ENCODE measurements at places on chromosomes 1 and 21. TPM values are rescaled to one million over a fixed set of nuclear protein-coding genes. Genes with fewer than 3 reads are reported as not detected.

DNA sequence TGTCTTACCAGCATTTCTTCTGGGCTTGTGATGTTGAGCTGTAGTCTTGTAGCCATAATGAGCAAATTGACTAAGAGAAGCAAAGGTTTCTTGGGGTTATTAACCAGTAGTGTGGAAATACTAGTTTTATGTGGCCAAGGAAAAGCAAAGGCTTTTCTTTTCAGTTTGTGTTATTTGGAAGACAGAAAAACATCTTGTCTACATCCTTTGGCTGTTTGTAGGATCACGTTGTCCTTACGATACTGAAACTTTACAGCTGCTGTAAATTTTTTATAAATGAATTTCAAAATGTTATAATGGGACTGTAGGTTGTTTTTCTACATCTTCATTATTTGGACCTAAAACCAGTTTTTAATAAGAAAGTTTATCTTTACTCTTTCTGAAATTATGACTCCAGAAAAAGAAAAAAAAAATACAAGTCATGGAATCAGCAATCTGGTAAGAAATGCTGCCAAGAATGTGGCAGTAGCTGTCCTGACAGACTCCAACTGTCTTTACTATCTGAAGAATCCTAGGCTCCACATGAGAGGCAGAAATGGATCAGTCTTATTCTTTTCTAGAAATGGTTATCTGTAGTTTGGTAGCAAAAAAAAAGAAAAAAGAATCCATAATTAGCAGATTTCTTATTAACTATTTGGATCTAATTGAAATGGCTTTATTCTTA lies 41.6 kb upstream of the QSOX1 start:
- H3K4me1 ChIP-seq = no peaks in the 10 kb centered on the region
- no peak overlapping the region for H3K4me3 ChIP-seq
- no peak overlapping the region for H3K27ac ChIP-seq
- H3K27me3 ChIP-seq = peaks cover 2% of the 10 kb centered on the region
- H3K36me3 ChIP-seq = no peaks in the 10 kb centered on the region
- DNase-seq = no peak

- H3K27me3 ChIP-seq = no peaks in the 10 kb centered on the region
- no peak overlapping the region for H3K27ac ChIP-seq
- H3K4me3 ChIP-seq = no peak overlapping the region
- H3K36me3 ChIP-seq = peaks cover 32% of the 10 kb centered on the region
Measured at GRCh38 chr1:205074513-205074912, 9.7 kb downstream of the TMEM81 start.

DNA sequence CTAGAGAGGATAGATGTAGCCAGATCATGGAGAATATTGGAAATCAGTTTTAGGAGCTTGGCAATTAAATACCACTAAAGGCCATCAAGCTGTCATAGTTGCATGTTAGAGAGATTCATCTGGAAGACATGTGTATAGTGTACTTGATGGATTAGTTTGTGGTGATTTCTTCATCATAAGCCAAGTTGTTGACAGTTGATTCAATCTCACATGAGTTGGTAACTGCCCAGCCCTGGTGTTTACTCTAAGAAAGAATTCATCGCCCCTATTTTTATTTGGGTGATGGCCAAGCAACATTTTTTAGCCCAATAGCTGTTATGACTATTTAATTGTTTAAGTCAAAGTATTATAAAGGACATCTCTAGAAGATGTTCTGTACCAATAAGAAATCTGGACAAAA lies 737.6 kb downstream of the PLA2G4A start:
- H3K4me1 ChIP-seq = no peaks in the 10 kb centered on the region
- H3K27me3 ChIP-seq = no peaks in the 10 kb centered on the region
- DNase-seq = no peak
- H3K36me3 ChIP-seq = no peaks in the 10 kb centered on the region

The FCGR3A gene
- total RNA-seq = 31.2 TPM

The FMO4 gene
- total RNA-seq = 2.4 TPM

GRCh38 chr1:9890224-9890731 lies 19.8 kb downstream of the CTNNBIP1 start:
- no peaks in the 10 kb centered on the region for H3K36me3 ChIP-seq
- H3K27ac ChIP-seq = no peak overlapping the region
- DNase-seq = no peak

- no peak for DNase-seq
- no peaks in the 10 kb centered on the region for H3K4me1 ChIP-seq
- peaks cover 11% of the 10 kb centered on the region for H3K27me3 ChIP-seq
- H3K36me3 ChIP-seq = no peaks in the 10 kb centered on the region
- H3K4me3 ChIP-seq = no peak overlapping the region
Measured at GRCh38 chr1:33624261-33624990, 152.0 kb downstream of the ZSCAN20 start.

- H3K27ac ChIP-seq = no peak overlapping the region
- H3K4me3 ChIP-seq = no peak overlapping the region
- DNase-seq = no peak
- no peaks in the 10 kb centered on the region for H3K36me3 ChIP-seq
- no peaks in the 10 kb centered on the region for H3K4me1 ChIP-seq
Measured at GRCh38 chr1:48793863-48794262, 17.2 kb upstream of the BEND5 start.

The BCL2L15 gene
- 0.39 TPM for total RNA-seq

DNA sequence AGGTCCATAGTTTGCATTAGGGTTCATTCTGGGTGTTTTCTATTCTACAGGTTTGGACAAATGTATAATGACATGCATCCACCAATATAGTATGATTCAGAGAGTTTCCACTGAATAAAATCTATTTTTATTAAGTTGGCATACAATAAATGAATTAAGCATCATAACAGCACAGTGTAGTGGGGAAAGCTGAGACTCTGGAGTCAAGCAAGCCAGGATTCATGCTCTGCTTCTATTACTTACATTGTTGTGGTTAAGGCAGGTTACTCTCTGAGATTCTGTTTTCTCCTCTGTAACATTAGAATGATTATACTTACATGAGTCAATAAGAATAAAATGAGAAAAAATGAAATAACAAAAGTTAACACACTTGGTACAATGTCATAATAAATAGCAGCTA lies 131.3 kb downstream of the SLC30A10 start:
- H3K4me3 ChIP-seq = no peak overlapping the region
- no peak for DNase-seq
- H3K27me3 ChIP-seq = no peaks in the 10 kb centered on the region

The FCMR gene
- 2.2 TPM for total RNA-seq

The BEND5 gene
- 4.7 TPM for total RNA-seq

DNA sequence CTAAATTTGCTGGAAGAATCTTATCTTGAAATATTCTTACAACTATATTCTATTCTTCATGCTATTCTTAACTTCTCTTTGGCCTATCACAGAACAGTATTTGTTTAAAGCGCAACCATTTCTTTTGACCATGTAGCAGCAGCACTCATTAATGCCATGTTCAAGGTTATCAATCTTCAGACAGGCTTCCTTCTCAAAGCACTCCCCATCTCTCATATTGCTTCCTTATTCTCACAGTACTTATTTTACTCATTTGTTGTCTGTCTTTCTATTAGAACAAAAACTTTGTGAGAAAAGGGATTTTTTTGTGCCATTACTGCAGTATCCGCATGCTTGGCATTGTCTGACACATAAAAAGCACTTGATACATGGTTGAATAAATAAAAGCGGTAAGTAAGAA lies 89.7 kb downstream of the ATP1B1 start:
- H3K27ac ChIP-seq = no peak overlapping the region
- no peaks in the 10 kb centered on the region for H3K27me3 ChIP-seq
- no peaks in the 10 kb centered on the region for H3K4me1 ChIP-seq
- no peak overlapping the region for H3K4me3 ChIP-seq

DNA sequence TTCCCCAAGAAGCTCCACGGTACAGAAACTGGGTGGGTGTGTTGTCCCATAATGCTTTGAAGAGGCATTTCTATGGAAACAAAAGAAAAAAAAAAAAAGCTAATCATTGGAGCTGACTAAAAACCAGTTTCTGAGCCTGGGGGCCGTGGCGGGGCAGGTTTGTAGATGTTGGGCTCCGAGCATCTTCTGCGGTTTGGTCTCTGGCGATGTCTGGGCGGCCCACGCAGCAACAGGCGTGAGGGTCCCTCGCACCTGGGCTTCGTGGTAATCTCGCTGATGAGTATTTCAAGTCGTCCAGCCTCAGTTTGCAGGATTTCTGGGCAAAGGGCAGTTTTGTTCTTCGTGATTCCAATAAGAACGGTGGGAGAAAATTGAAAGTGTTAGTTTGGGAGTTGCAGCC lies 6.8 kb downstream of the TP73 start:
- H3K36me3 ChIP-seq = no peaks in the 10 kb centered on the region
- no peak overlapping the region for H3K4me3 ChIP-seq
- no peaks in the 10 kb centered on the region for H3K4me1 ChIP-seq
- no peak overlapping the region for H3K27ac ChIP-seq
- H3K27me3 ChIP-seq = no peaks in the 10 kb centered on the region

The S100A9 gene
- total RNA-seq = 58.8 TPM

The NPL gene
- 9.2 TPM for total RNA-seq

The RGS8 gene
- not detected for total RNA-seq

The CFAP107 gene
- not detected for total RNA-seq

DNA sequence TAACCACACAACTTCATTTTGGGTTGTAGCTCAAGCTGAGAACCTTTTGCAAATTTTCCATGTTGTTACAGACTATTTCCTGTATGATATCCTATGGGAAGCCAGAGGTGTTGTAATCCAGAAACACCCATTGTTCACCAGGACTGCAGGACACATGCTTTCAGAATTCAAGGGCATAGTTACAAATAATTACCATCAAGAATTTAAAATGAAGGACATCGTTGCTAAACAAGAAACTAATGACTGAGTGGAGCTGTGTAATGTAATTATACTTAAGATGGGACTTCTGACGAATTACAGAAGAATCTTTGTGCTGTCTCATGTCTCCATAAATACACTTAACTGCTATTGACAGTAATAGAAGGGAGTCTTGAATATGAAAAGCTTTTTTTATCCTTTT lies 47.6 kb upstream of the HOOK1 start:
- no peak for DNase-seq
- H3K27me3 ChIP-seq = no peaks in the 10 kb centered on the region
- H3K4me1 ChIP-seq = no peaks in the 10 kb centered on the region
- H3K4me3 ChIP-seq = no peak overlapping the region

The MNDA gene
- total RNA-seq = 3.6 TPM

DNA sequence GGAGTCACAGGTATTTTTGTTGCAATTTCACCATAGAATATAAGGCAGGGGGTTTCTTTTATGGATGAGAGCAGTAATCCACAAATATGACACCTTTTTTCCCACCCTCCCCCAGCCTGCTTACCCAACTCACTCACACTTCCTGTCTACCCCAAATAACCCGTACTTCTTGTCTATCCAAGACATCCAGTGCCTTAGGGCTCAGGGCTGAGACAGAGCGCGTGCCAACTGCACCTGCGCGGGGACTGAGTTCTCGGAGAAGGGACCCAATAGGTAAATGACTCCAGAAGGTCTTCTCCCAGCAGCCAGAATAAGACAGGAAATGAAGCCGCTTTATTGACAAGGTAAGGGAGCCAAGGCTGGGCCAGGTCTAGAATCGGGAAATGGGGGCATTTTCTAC lies 369.1 kb downstream of the SIPA1L2 start:
- H3K27ac ChIP-seq = no peak overlapping the region
- DNase-seq = no peak
- no peaks in the 10 kb centered on the region for H3K27me3 ChIP-seq
- H3K4me1 ChIP-seq = no peaks in the 10 kb centered on the region

DNA sequence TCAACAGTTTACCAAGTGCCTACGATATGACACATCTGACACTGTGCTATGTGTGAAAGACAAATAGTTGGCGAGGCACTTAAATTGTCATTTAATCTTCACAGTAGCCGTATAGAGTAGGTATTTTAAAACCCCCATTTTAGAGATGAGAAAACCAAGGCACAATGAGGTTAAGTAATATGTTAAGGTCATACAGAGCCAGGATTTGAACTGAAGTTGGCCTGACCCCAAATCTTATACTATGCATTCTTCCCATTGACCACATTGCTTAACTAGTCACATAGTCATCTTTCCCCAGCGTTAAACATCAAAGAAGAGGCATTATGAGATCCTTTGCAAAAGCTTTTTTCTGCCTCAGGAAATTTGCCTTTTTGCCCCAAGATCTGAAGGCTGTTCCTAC lies 3.9 kb downstream of the INKA2 start:
- no peak overlapping the region for H3K27ac ChIP-seq
- DNase-seq = no peak
- H3K4me1 ChIP-seq = peaks cover 94% of the 10 kb centered on the region
- no peak overlapping the region for H3K4me3 ChIP-seq
- no peaks in the 10 kb centered on the region for H3K36me3 ChIP-seq

GRCh38 chr1:7014640-7014930 lies 229.3 kb downstream of the CAMTA1 start:
- no peak for DNase-seq
- no peaks in the 10 kb centered on the region for H3K36me3 ChIP-seq
- no peak overlapping the region for H3K27ac ChIP-seq
- no peak overlapping the region for H3K4me3 ChIP-seq

DNA sequence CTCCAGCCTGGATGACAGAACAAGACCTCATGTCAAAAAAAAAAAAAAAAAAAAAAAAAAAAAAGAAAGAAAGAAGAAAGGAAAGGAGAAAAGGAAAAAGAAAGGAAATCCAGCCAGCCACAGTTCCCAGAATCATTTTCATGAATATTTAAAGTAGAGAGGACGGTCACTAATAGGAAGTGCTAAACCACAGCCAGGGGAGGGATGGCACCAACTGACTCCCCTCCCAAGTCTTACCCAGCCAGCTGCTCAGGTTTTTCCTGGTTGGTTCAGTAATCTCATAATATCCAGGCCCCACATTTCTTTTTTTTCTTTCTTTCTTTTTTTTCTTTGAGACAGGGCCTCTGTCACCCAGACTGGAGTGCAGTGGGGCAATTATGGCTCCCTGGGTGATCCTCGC lies 63.9 kb upstream of the AK4 start:
- no peak overlapping the region for H3K27ac ChIP-seq
- DNase-seq = no peak
- no peaks in the 10 kb centered on the region for H3K36me3 ChIP-seq
- no peaks in the 10 kb centered on the region for H3K27me3 ChIP-seq
